Pancreas (tissue), 10 donors: ENCODE measurements at places on chromosomes 5 and 9. TPM values are rescaled to one million over a fixed set of nuclear protein-coding genes. Genes with fewer than 3 reads are reported as not detected.

DNA sequence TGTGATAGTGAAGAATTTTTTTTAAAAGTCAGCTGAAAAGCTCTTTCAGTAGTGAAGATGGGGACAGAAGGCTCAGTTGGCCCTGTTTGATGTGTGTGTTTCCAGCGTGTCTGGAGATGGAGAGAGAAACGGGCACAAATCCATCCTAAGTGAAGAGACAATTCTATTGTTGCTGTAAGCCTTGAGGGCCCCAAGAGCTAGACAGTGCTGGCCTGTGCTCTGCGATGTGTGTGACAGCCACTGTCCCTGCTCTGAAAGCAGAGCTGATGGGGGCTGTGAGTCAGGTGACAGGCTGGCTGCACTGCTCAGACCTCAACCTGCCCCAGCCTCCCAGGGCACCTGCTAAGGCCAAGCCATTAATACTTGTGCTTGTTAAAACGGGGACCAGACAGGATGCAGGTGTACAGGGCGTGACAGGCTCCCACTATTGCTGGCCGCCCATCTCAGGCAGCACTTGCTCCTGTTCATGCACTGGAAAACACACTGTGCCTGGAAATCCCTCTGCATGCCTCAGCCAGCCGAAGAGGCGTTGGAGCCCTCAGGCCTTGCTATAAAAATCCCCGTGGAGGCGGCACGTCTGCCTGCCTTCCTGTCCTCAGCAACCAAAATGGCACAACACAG is 44.6 kb upstream of the SEMA4D start:
- H3K27me3 ChIP-seq: no peaks in the 10 kb centered on the region
- H3K4me3 ChIP-seq: no peak overlapping the region
- no peaks in the 10 kb centered on the region for H3K36me3 ChIP-seq
- H3K27ac ChIP-seq: no peak overlapping the region

GRCh38 chr5:109413458-109413857 is 3.7 kb upstream of the PJA2 start:
- H3K4me1 ChIP-seq: peaks cover 28% of the 10 kb centered on the region
- H3K27me3 ChIP-seq: no peaks in the 10 kb centered on the region
- no peak overlapping the region for H3K4me3 ChIP-seq
- H3K27ac ChIP-seq: peak overlapping the region; percentile 50
- DNase-seq: peak; percentile 45
- no peaks in the 10 kb centered on the region for H3K36me3 ChIP-seq

DNA sequence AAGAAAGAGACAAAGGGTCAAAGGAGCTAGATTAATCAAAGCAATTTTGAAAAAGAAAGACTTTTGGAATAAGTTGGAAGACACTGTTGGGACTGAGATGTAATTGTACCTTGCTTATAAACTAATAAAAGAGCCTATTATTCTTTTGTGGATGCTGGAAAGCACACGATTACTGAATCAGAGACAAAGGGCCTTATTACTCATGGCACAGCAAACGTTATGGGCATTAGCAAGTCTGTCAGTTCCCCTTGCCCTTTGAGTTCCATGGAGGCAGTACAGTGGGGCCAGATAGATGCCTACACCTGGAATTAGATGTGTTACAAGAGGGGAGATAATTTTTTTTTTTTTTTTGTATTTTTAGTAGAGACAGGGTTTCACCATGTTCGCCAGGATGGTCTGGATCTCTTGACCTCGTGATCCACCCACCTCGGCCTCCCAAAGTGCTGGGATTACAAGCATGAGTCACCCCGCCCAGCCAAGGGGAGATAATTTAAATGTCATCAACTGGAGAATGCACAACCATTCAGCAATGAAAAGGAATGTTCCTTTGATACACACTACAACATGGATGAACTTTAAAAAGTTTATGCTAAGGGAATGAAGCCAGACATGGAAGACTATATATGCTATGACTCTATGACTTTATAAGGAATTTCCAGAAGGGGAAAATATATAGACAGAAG is 128.9 kb downstream of the STARD4 start:
- no peak for DNase-seq
- no peak overlapping the region for H3K4me3 ChIP-seq
- no peak overlapping the region for H3K27ac ChIP-seq
- H3K4me1 ChIP-seq: no peaks in the 10 kb centered on the region

DNA sequence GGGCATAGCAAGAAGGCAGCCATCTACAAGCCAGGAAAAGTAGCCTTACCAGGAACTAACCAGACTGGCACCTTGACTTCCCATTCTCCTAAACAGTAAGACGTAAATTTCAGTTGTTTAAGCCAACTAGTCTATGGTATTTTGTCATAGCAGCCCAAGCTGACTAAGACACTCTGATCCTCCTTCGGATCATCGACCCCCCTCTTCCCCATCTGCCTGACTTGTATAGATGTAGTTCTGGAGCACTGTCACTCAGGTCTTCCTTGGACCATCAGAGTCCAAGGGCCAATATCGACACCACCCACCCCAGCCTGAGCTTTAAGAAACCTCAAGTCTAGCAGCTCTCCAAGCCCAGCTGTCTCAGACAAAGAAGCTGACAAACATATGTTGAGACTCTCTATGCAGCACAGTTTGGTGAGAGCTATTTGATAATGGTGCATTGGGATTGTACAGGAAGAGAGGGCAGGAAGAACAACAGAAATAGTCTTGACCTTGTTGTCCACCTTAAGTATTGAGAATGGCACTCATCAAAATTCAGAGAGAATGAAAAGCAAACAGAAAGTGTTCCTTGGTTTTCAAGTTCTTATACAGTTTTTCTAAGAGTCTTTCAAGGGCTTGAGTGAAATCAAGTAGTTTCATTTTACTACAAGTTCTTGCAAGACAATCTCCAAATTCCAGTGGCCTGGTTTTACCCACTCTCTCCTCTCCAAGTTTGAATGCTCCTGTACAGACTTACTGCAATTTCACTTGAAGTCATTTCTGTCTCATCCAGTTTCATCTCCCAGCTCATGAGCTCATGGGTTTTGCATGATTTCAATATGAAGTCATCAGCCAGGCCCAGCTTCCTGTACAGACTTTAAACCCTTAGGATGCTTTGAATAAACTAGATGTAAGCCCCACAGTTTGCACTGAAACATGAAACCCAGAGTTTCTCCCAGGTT is 122.3 kb upstream of the RAI14 start:
- DNase-seq: no peak
- no peaks in the 10 kb centered on the region for H3K27me3 ChIP-seq
- H3K27ac ChIP-seq: no peak overlapping the region
- H3K36me3 ChIP-seq: no peaks in the 10 kb centered on the region

The DIRAS2 gene
- 1.3 TPM for total RNA-seq

The KCNN2 gene
- total RNA-seq: 3.0 TPM

The DPP7 gene
- 98.4 TPM for total RNA-seq

The FBP2 gene
- total RNA-seq: 0.46 TPM

DNA sequence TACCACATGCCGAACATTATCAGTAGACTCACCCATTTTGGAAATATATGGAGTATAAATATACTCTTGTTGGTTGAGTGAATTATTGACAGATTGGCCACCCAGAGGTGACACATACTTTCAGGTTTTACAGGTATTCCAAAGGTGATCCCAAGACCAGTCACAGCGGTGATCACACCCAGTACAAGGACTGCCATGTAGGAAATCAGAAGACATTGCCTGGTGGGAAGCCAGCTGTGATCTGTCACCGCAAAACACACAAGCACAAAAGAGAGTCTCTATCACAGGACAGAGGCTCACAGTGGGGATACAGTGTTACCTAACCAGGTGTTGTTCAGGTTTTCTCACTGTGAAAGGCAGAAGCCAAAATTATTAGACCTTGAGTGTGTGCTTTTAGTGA is 15.8 kb downstream of the BTF3 start:
- no peak for DNase-seq
- no peaks in the 10 kb centered on the region for H3K4me1 ChIP-seq
- no peak overlapping the region for H3K27ac ChIP-seq
- no peaks in the 10 kb centered on the region for H3K36me3 ChIP-seq

GRCh38 chr5:35138232-35138631 is 90.5 kb upstream of the AGXT2 start:
- H3K27me3 ChIP-seq: no peaks in the 10 kb centered on the region
- H3K4me1 ChIP-seq: no peaks in the 10 kb centered on the region
- no peak overlapping the region for H3K27ac ChIP-seq
- no peak overlapping the region for H3K4me3 ChIP-seq

GRCh38 chr5:72436796-72437471 is 70.3 kb downstream of the ZNF366 start:
- no peaks in the 10 kb centered on the region for H3K27me3 ChIP-seq
- H3K27ac ChIP-seq: no peak overlapping the region
- DNase-seq: no peak

- H3K4me3 ChIP-seq: peak within 1 kb of the TSS; percentile 5
- H3K4me1 ChIP-seq: no peaks in the 10 kb centered on the region
- H3K27ac ChIP-seq: no peak within 1 kb of the TSS
Measured at GRCh38 chr5:150302301-150303069, at the start of gene ARSI. TSS of gene ARSI (minus strand) at chr5:150302905. CDS start at chr5:150302373, 532 bp downstream.

DNA sequence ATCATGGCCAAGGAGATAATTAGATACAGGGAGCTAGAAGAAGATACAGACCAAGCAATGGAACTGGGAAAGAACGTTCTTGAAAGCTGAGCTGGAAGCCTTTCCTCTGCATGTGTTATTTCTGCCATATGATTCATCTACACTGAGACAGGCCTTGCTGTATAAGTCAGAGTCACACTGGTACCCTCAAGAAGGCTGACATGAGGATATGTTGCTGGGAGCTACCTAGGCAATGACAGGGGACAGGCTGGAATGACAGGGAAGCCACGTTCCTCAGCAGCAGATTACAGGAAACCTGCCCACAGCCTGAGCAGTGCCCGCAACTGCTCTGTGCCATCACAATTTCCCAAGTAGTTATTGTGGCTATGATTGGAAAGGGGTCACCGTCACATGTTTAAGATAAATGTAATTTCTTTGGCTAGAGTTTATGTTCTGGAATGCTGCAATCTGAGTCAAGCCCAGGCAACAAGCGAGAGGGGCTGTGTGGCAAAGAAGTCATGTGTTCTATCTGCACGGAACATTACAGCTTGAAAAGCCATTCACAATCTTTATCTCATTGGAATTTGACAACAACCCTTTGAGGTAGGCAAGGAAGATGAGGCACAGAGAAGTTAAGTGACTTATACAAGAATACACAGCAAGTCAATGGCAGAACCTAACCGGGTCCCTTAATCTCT is 108.2 kb downstream of the TTLL11 start:
- DNase-seq: no peak
- no peaks in the 10 kb centered on the region for H3K27me3 ChIP-seq
- H3K36me3 ChIP-seq: no peaks in the 10 kb centered on the region
- H3K4me3 ChIP-seq: no peak overlapping the region
- no peak overlapping the region for H3K27ac ChIP-seq

DNA sequence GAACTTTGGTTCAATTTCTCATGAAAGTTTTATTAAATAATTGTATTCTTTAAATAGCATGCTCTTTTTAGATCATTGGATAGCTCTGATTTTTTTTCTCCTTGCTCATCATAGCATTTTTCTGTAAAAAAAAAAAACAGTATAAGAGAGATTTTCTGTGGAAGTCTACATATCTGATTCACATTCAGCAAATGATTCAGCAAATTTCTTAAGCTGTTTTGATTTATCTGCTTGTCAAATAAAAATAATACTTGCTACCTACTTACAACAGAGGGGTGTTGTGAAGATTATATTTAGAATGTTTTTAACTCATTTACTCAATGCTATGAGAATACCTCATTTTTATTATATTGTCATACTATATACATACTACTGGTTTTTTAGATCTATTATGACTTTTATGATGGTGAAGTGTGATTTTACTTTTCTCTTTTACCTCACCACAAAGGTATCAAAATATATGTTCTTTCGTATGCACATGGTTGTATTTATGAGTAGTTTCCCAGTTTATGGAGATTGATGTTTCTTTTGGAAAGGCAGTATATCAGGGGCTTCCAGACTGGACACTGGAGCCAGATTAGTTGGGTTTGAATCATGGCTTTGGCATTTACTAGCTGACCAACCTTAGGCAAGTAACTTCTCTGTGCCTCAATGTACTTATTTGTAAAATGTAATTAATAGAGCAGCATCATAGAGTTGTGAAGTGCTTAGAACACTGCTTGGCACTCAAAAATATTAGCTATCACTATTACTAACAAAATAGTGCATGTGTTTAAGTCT is 25.5 kb downstream of the TNPO1 start:
- no peak overlapping the region for H3K4me3 ChIP-seq
- no peak for DNase-seq
- no peak overlapping the region for H3K27ac ChIP-seq
- H3K27me3 ChIP-seq: no peaks in the 10 kb centered on the region
- H3K36me3 ChIP-seq: no peaks in the 10 kb centered on the region

The FCN2 gene
- 0.60 TPM for total RNA-seq

The C5orf58 gene
- not detected for total RNA-seq

The RICTOR gene
- 13.8 TPM for total RNA-seq

DNA sequence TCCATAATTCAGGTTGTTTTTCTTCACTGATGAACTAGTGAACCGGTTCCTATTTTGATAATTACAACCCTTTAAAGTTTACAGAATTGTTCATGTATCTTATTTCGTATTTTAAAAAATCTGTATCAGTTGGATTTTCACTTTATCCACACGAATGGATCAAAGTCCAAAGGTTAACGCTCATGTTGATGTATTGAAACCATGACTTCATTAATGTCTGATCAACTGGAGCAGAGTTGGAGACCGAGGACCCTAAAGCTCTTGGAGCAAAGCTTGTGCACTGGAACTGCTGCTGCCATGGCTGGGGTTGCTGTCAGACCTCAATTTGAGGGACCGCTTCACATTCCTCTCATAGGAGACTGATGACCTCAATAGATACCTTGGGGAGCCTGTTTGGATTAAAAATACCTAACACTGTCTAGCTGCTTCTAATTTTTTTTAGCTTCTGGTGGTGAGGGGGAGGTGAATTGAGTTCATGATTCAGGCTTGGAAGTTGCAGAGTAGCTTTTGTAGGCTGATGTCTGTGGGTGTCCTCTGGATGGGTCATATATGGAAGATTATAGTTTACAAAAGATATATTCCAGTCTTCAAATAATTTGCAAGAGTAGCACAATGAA is 45.1 kb downstream of the KIAA1958 start:
- H3K27ac ChIP-seq: no peak overlapping the region
- H3K27me3 ChIP-seq: no peaks in the 10 kb centered on the region
- no peaks in the 10 kb centered on the region for H3K36me3 ChIP-seq
- no peak for DNase-seq
- H3K4me3 ChIP-seq: no peak overlapping the region
- no peaks in the 10 kb centered on the region for H3K4me1 ChIP-seq

- no peak for DNase-seq
- peak overlapping the region; percentile 20 for H3K27ac ChIP-seq
- peaks cover 10% of the 10 kb centered on the region for H3K4me1 ChIP-seq
- H3K36me3 ChIP-seq: peaks cover 11% of the 10 kb centered on the region
- H3K27me3 ChIP-seq: no peaks in the 10 kb centered on the region
Measured at GRCh38 chr5:55372130-55372925, 64.5 kb downstream of the MTREX start.

- H3K27ac ChIP-seq: no peak overlapping the region
- H3K27me3 ChIP-seq: no peaks in the 10 kb centered on the region
- H3K4me3 ChIP-seq: no peak overlapping the region
Measured at GRCh38 chr9:4734150-4734549, 6.9 kb downstream of the AK3 start.

The TICAM2 gene
- 2.0 TPM for total RNA-seq

The FBP1 gene
- total RNA-seq: 19.5 TPM

- no peaks in the 10 kb centered on the region for H3K36me3 ChIP-seq
- H3K27ac ChIP-seq: no peak overlapping the region
- H3K27me3 ChIP-seq: no peaks in the 10 kb centered on the region
- no peaks in the 10 kb centered on the region for H3K4me1 ChIP-seq
Measured at GRCh38 chr5:136427426-136427825, 62.1 kb upstream of the TRPC7 start.
